ENCODE measurements at places on chromosomes 5 and 9.

GRCh38 chr5:854217-854616 lies 3.4 kb upstream of the ZDHHC11 start:
- no peak for DNase-seq

GRCh38 chr9:112198646-112199045 lies 23.5 kb upstream of the SUSD1 start:
- no peak for DNase-seq

DNA sequence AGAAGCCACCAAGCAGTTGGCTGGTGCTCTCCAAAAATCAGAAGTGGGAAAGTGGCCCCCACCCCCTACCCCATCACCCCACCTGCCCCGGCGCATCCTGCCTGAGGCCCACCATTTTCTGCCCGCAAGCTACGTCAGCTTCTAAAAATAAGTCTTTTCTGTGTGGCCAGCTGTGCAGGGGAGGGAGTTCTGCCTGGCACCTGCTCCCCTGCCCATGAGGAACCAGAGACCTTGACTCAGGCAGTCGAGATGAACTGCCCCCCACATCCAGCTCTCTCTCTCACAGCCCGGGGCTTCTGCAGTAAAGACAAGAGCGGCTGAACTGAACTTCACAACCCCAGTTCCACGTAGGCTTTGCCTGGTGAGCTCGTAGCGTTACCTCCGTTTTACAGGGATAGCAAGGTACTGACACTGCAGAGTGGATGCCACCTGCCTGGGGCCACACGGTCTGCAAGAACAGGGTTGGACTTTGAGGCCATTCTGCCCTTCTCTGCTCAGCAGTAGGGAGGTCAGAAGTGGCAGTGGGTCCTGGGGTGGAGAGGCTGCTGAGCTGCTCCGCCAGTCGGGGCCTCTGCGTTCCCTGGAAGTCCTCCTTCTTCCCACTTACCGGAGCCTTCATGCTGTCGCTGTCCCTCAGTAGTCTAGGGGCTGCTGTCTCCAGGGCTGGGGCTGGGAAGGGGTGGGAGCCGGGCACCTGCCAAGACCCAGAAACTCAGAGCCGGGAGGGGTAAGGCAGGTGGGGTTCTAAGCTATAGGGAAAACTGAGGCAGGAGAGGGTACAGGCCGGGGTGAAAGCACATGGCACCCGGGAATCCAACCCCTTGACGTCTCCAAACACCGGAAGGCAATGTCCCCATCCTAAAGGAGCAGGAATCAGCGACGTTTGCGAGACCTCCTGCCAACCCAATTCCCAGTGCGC lies 781 bp downstream of the ST6GALNAC4 start:
- DNase-seq: peak; percentile 45

DNA sequence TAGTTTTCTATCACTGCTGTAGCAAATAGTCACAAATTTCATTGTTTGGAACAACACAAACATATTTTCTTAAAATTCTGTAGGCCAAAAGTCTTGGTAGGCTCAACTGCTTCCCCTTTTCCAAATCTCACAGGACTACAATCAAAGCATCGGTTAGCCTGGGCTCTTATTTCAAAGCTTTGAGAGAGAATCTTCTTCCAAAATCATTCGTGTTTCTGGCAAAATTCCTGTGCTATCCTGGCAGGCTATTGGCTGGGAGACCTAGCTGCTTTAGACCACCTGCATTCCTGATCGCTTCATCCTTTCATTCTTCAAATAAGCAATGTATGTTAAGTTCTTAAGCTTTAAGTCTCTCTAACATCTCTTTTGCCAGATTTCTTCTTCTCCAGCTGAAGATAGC lies 629.8 kb upstream of the CDH18 start:
- DNase-seq: no peak

DNA sequence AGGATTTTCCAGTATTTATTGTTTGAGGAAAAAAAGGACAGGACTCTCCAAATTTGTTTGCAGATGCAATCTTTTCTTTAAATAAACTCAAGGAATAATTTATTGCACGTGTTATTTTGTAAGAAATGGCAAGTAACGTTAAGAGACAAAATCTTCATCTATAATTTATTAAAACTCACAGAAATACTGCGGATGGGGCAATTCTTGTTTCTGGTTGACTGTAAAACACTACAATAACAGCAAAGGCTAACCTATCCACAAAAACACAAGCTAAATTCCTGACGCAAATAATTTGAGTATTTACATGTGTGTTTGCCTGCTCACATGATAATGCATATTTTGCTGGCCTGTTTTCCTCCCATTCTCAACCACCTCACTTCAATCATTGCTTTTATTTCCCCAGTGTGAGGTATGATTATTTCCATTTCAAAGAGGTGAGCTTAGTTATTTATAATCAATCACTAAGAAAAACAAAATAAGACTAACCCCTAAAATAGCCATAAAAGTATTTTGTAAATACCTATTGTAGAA lies 619.4 kb downstream of the PDE4D start:
- no peak for DNase-seq

- no peak for DNase-seq
These were observed 13.4 kb downstream of the PWWP2A start for GRCh38 chr5:160105686-160106360.

DNA sequence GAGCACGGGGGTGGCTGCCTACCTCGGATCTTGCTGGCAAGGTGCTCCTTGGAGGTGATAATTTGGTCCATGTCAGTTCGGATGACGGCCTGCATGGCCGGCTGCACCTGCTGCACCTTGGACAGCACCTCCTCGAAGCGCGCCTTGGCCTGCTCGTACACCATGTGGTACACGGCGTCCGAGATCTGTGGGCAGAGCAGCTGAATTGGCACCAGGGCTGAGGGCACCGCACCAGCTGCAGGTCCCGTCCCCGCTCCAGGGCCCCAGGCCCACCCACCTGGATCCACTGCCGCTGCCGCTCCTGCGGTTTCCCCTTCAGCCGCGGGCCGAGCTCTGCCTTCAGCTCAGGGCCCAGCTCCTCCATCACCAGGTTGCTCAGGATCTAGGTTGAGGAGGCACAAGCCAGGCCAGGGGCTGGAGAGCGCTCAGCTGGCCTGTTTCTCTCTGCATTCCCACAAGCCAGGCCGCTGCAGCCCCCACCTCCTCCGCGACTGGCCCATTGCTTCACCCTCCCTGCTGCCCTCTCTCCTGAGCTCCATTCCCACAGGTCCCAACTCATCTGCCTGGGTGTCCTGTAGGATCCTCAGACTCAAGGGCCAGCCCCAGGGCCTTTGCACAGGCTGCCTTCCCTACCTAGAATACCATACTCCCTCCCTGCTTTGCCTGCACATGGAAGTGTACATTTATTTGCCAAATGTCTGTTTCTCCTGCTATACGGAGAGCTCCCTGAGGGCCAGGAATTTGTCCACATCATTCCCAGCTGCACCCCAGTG lies 65.7 kb downstream of the LRSAM1 start:
- DNase-seq: no peak

GRCh38 chr5:149374801-149375200 lies 4.3 kb downstream of the IL17B start:
- no peak for DNase-seq

GRCh38 chr9:33472171-33472880 lies 1.4 kb downstream of the NOL6 start:
- DNase-seq: no peak

GRCh38 chr5:112960863-112961504 lies 15.6 kb upstream of the DCP2 start:
- no peak for DNase-seq

- no peak for DNase-seq
These were observed 614.1 kb downstream of the PTPRD start for GRCh38 chr9:9998491-9999287.

DNA sequence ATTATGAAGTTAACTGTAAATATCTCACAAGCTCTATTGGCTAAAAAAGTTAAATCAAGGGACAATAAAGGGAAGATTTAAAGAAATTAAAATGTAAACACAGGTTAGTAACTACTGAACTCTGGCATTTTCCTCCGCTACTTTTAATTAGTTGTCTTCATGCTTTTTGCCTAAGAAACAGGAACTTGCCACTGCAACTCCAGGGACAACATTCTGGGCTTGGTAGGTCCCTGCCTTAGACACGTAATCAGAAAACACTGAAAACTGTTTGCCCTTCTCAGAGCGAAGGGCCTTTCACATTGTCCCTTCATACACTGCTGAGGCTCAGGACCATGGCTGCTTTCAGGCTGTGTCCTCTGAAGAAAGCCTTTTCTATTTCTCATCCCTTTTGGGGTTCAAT lies 118.7 kb downstream of the CCDC192 start:
- DNase-seq: no peak

DNA sequence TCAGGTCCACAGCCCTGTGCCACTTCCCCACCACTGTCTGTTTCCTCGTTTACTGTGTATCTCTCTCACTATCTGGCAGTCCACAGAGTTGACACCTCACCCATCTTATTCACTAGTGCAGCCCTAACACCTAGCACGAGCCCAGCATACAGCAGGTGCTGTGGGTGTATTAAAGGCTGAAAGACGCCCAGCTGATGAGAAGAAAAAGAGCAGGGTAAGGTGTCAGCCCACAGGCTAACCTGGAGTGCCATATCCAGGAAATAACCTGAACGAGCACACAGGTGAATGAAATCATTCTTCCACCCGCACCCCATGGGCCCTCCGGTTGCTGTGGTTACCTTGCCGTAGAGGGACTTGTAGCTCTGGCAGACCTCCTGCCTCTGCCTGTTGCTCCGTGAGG lies 18.6 kb downstream of the ANXA6 start:
- no peak for DNase-seq

GRCh38 chr9:35675204-35675603 lies 1.5 kb downstream of the CA9 start:
- DNase-seq: no peak

DNA sequence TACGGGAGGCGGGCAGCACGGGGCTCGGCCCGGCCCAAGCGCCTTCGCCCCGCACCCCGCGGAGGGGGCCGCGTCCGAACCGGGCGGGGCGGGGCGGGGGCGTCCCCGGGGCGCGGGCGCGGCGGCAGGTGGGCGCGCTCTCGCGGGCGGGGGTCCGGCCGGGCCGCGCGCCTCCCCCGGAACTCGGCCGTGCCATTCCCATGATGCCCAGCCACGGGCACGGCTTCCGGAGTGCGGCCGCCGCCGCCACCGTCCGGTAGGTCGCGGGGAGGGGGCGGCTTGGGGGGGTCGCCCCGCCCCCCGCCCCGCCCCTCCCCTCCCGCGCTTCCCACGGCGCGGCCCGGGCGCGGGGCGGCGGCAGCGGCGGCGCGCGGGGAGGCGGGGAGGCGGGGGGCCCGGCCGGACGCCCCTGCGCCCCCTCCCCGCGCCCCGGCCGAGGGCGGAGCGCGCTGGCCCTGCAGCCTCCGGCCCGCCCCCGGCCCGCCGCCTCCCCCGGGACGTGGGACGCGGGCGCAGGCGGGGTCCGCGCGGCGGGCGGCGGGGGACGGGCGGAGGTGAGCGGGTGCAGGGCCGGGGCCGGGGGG lies at the start of gene PPP1R26:
PPP1R26 (plus strand) TSS at position 314 of the 584 bp plus-strand sequence. CDS start 4,729 bp downstream, outside the sequence.
- no peak for DNase-seq

GRCh38 chr9:4743131-4743875 lies 2.3 kb upstream of the AK3 start:
- no peak for DNase-seq

GRCh38 chr5:55540525-55540924 lies 5.8 kb upstream of the PLPP1 start:
- no peak for DNase-seq

DNA sequence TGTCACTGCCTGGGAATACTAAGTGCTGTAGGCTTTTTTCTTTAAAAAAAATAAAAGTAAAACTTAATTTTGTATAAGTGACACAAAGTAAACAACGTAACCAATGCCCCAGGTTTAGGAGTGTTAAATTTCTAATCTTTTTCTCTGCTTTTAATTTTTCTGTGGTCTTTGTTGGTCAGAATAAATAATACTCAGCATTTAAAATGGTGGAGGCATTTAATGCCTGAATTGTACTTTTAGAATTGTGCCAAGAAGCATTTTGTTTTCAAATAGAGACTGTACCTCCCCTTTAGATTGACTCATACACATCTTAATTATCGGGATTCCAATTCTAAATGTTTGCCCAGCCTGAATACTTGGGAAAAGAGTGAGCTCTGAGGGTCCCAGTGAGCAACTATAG lies 1.6 kb downstream of the DMXL1 start:
- no peak for DNase-seq

GRCh38 chr9:31799953-31800609 lies 584.4 kb upstream of the ACO1 start:
- DNase-seq: no peak

GRCh38 chr5:90968319-90968718 lies 409.7 kb downstream of the ADGRV1 start:
- no peak for DNase-seq

- DNase-seq: no peak
These were observed 33.0 kb downstream of the EGFLAM start for GRCh38 chr5:38291355-38291754.

GRCh38 chr9:69611221-69611620 lies 61.0 kb downstream of the APBA1 start:
- DNase-seq: no peak

GRCh38 chr9:35277171-35277520 lies 115.3 kb downstream of the UNC13B start:
- no peak for DNase-seq

DNA sequence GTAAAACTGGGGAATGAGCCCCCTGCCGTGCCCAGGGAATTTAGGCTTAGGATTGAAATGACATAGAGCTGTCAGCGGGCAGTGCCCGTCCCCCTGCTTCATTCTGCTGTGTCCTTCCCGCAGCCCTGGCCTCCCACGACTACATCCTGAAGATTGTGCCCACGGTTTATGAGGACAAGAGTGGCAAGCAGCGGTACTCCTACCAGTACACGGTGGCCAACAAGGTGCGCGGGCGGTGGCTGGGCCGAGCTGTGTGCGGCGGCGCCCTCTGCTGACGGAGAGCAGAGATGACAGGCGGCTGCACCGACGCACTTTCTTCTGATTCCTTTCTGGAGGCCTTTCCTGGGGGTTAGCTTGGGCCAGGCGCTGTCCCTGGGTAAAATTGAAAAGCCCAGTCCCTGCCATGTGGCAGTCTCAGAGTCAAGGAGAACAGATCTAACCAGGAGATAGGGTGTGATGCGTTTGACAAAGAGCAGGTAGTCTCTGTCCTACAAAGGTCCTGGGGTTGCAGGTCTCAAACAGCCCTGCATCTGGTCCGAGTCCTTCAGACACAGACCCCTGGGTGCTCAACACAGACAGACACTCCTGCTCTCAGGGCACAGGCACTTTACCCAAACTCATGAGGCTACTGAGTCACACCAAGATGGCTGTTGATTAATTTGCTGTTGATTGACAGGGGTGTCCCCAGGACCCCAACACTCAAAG lies 26.8 kb upstream of the RPL26L1 start:
- DNase-seq: peak; percentile 86

DNA sequence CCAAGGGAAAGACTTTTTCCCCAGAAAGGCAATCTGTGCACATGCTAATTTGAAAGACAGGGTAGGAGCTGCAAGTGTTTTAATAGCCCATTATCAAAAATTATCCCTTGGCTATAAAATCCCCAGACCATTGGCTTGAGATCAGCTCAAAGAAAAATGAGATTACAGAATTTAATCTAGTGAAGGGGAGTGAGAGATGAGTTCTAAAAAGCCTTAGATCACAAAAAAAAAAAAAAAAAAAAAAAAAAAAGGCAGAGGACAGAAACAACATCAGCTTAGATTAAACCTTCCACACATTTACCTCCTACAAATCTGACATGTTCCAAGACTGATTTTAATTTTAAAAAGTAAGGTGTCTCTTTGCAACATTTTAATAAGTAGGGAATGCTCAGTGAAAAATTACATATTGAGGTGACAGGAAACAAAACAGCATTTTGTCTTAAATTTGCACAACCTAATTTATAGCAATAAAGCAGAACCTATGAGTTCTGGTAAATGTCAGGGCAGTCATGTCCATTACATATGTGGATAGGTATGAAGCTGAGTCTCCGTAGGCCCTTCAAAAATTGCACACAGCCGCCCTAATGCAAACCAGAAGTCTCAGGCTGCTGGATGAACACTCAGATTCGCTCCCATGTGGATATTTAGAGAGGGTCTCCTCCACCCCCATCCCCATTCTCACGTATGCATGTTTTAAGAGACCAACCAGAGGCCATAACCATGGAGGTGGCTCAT lies 43.4 kb downstream of the NFIB start:
- DNase-seq: no peak

Measured in naive thymus-derived CD8-positive, alpha-beta T cell (primary cell).